KBM-7 (cell line): ENCODE measurements at places on chromosomes 2 and 18.

DNA sequence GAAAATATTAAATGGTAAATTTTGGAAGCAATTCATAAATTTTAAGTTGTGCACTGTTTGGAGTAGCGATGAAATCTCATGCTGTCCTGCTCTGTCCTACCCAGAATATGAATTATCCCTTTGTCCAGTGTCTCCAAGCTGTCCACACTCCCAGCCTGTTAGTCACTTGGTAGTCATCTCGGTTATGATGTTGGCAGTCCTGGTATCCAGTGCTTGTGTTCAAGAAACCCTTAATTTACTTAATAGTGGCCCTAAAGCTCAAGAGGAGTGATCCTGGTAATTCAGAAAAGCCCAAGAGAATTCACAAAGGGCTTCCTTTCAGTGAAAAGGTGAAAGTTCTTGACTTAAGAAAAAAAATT, 71.8 kb upstream of the STAM2 start:
- DNase-seq: no peak

- peak; percentile 21 for DNase-seq
Measured at GRCh38 chr2:75053484-75054112, 95.2 kb downstream of the POLE4 start.

GRCh38 chr2:159186462-159186861, 100.0 kb downstream of the WDSUB1 start:
- no peak for DNase-seq

DNA sequence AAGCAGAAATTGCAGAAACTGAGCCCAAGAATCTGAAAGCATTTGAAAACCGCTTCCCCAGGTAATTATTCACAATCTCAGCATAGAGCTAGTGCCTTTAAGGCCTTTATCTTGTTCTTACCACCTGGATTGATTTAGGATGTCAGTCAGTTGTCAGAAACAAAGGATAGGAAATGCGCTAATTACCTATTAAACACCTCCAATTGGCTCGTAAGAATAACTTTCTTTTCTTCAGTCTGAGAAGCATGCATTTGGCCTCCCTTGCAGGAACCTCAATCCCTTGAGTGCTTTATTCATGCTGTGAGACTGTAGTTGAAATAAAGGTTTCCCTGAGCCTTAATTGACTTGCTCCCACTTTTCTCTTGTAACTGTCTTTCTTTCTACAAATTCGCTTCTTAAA, 400.3 kb upstream of the LRATD1 start:
- no peak for DNase-seq

GRCh38 chr2:23639406-23639982, 254.5 kb downstream of the KLHL29 start:
- DNase-seq: no peak

GRCh38 chr2:104049438-104049837, 804.5 kb upstream of the POU3F3 start:
- no peak for DNase-seq
